ENCODE measurements at places on chromosomes 13 and 19. TPM values are rescaled to one million over a fixed set of nuclear protein-coding genes. Genes with fewer than 3 reads are reported as not detected.

GRCh38 chr13:40657307-40657706 lies 9.1 kb downstream of the FOXO1 start:
- DNase-seq: no peak
- H3K27ac ChIP-seq: peak overlapping the region; percentile 79
- H3K36me3 ChIP-seq: peaks cover 48% of the 10 kb centered on the region
- H3K4me1 ChIP-seq: peaks cover 85% of the 10 kb centered on the region
- no peak overlapping the region for H3K4me3 ChIP-seq
- H3K27me3 ChIP-seq: no peaks in the 10 kb centered on the region

DNA sequence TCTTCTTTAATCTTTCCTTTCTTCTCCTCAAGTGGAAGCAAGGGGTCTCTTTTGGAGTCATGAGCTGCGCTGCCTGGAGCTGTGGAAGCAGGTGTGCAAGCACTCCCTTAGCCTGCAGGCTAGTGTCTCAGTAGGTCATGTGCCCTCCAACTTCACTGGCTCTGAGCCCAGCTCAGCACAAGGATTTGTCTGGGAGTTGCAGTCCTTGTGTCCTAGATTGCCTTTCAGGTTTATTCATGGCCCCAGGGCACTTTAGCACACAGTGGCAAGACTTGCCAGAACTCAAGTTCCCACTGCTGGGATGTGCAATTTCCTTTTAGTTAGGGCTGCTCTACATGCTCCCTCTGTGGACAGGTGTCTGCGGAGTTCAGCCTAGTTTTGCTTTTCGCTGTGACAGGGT lies 211.7 kb downstream of the LIG4 start:
- H3K27me3 ChIP-seq: no peaks in the 10 kb centered on the region
- DNase-seq: no peak
- H3K4me3 ChIP-seq: no peak overlapping the region
- H3K36me3 ChIP-seq: no peaks in the 10 kb centered on the region
- no peak overlapping the region for H3K27ac ChIP-seq
- no peaks in the 10 kb centered on the region for H3K4me1 ChIP-seq

DNA sequence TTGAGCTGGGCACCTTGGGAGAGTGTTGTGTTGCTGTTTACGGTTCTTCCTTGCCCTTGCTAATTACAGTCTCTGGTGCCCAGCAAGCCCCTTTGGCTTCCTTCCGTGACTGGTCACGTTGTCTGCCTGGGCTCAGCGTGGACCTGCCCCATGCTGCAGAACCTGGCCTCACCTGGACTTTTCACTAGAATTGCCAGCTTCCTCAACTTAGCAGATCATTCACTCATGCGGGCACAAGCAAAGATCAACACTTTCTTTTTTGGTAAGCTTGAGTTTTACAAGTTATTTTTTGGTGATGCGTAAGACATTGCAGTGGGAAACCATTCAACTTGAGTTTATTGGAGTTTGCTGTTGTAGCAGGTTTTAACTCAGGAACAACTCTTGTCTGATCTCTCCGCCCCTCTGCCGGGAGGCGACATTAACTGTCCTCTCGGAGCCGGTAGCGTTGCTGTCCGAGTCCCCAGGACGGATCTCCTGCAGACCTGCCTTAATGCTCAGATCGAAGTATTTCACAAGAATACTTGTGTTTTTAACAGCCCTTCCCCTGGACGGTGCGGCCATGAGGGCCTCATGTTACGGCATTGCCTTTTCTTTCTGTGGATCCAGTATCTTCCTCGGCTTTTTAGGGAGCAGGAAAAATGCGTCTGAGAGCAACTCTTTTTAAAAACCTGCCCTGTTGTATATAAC lies 15.7 kb upstream of the TEX29 start:
- H3K36me3 ChIP-seq: peaks cover 68% of the 10 kb centered on the region
- H3K27ac ChIP-seq: no peak overlapping the region
- no peaks in the 10 kb centered on the region for H3K27me3 ChIP-seq
- no peaks in the 10 kb centered on the region for H3K4me1 ChIP-seq
- no peak overlapping the region for H3K4me3 ChIP-seq

DNA sequence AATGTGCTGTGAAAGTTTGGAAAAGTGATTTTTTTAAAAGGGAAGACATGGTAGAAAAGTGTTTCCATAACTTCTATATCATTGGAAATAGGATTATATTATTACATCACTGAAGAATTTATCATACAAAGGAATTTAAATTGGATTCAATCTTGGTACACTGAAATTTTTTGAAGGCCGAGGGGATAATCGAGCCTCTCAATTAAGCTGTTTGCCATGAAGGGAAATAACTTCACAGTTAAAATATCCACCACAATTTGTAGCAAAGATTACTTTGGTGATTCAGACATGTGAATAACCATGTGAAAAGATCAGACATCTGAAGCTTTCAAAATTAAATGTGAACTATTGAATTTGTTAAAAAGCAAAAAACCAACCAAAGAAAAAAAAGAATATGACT lies 215.3 kb downstream of the KLF5 start:
- no peak overlapping the region for H3K4me3 ChIP-seq
- no peak for DNase-seq
- no peaks in the 10 kb centered on the region for H3K27me3 ChIP-seq
- H3K27ac ChIP-seq: no peak overlapping the region

GRCh38 chr13:81872581-81872980 lies 1531.7 kb upstream of the SPRY2 start:
- no peaks in the 10 kb centered on the region for H3K36me3 ChIP-seq
- no peaks in the 10 kb centered on the region for H3K4me1 ChIP-seq
- H3K4me3 ChIP-seq: no peak overlapping the region
- no peak for DNase-seq
- no peak overlapping the region for H3K27ac ChIP-seq

DNA sequence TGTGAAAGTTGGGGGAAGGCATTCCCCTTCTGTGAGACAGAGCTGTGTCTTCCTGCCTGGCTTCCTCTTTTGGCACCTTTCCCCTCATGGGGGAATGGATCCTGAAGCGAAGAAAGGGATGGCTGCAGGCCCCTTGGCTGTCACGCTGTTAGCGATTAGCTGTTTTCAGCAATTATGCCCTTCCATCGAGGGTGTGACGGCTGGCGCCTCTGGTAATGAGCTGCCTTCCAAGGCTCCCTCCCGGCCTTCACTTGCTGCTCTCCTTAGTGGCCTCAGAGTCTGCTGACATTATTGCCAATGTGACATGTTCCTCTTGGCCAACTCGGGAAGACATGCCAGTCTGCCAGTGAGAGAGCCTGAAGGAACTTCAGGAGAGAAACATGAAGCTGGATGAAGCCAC lies 162.1 kb downstream of the ZIC5 start:
- no peaks in the 10 kb centered on the region for H3K27me3 ChIP-seq
- no peak overlapping the region for H3K27ac ChIP-seq
- no peak for DNase-seq
- no peak overlapping the region for H3K4me3 ChIP-seq

DNA sequence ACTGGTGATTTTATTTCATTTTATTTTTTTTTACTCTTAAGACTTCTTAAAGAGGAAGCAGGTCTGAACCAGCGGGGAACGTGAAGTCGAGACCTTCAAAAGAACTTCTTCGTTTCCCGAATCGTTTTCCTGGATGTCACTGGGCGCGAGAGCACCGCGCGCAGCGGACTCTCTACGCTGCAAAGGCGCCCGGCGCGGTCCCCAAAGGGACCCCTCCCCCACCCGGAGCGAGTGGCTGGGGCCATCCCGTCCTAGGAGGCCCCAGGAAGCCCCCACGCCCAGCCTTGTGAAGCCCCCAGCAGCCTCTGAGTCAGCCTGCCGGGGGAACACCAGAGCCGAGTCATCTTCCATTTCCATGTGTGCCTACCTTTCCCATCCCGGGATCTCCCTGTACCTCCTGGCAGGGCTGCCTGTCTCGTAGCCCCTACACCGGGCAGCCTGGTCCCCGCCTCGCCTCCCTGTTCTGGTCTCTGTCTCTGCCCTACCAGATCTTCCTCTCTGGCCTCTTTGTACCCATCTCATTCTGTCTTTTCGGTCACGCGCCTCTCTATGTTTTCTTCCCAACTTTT lies 608 bp downstream of the CD70 start:
- H3K4me1 ChIP-seq: peaks cover 53% of the 10 kb centered on the region
- H3K27me3 ChIP-seq: peaks cover 83% of the 10 kb centered on the region
- peak overlapping the region; percentile 59 for H3K27ac ChIP-seq
- H3K4me3 ChIP-seq: peak overlapping the region; percentile 92
- peak; percentile 40 for DNase-seq

- DNase-seq: no peak
- peaks cover 25% of the 10 kb centered on the region for H3K27me3 ChIP-seq
- no peaks in the 10 kb centered on the region for H3K36me3 ChIP-seq
- no peak overlapping the region for H3K27ac ChIP-seq
- no peaks in the 10 kb centered on the region for H3K4me1 ChIP-seq
Observed at GRCh38 chr19:35517342-35517741, 3.9 kb upstream of the DMKN start.

GRCh38 chr13:25267715-25268114 lies 19.6 kb downstream of the MTMR6 start:
- DNase-seq: no peak
- H3K27me3 ChIP-seq: no peaks in the 10 kb centered on the region
- H3K27ac ChIP-seq: no peak overlapping the region
- H3K4me1 ChIP-seq: peaks cover 2% of the 10 kb centered on the region
- no peak overlapping the region for H3K4me3 ChIP-seq

DNA sequence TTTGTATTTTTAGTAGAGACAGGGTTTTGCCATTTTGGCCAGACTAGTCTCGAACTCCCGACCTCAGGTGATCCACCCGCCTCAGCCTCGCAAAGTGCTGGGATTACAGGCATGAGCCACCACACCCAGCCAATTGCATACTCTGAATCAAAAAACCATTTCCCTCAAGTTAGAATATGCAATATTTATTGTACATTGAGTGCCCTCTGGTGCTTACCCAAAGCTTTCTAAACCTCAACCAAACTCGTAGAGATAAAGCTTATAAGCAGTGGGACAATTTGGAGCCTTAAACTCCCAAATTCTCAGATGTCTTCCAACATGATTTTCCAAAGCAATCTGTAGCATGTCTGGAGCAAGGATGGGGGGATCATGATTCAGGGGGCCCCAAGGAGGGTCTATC lies 22.4 kb downstream of the RFXAP start:
- no peak overlapping the region for H3K4me3 ChIP-seq
- H3K27me3 ChIP-seq: no peaks in the 10 kb centered on the region
- no peak overlapping the region for H3K27ac ChIP-seq
- H3K36me3 ChIP-seq: peaks cover 2% of the 10 kb centered on the region
- DNase-seq: no peak

GRCh38 chr19:6708346-6708745 lies 12.1 kb downstream of the C3 start:
- peaks cover 8% of the 10 kb centered on the region for H3K4me1 ChIP-seq
- H3K27me3 ChIP-seq: peaks cover 42% of the 10 kb centered on the region
- no peak overlapping the region for H3K27ac ChIP-seq
- no peak overlapping the region for H3K4me3 ChIP-seq

GRCh38 chr19:29581398-29581797 lies 24.7 kb upstream of the POP4 start:
- no peak overlapping the region for H3K4me3 ChIP-seq
- H3K4me1 ChIP-seq: peaks cover 23% of the 10 kb centered on the region
- no peak for DNase-seq
- H3K27me3 ChIP-seq: peaks cover 31% of the 10 kb centered on the region
- H3K36me3 ChIP-seq: peaks cover 5% of the 10 kb centered on the region

GRCh38 chr13:46374710-46375109 lies 12.3 kb downstream of the RUBCNL start:
- no peaks in the 10 kb centered on the region for H3K36me3 ChIP-seq
- H3K27ac ChIP-seq: peak overlapping the region; percentile 21
- H3K4me1 ChIP-seq: peaks cover 5% of the 10 kb centered on the region
- H3K27me3 ChIP-seq: no peaks in the 10 kb centered on the region

DNA sequence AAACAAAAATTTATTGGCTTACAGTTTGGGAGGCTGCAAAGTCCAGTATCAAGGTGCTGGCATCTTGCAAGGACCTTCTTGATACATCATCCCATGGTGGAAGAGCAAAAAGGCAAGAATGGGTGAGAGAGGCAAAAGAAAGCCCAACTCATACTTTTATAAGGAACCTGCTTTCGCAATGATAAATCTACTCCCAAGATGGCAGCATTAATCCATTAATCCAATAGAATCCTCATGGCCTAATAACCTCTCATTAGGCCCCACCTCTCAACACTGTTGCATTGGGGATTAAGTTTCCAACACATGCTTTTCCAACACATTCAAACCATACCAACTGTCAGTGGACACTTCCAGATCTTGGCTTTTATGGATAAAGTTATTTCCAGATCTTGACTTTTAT lies 48.7 kb upstream of the ZNF507 start:
- no peak for DNase-seq
- no peaks in the 10 kb centered on the region for H3K4me1 ChIP-seq
- H3K27me3 ChIP-seq: peaks cover 15% of the 10 kb centered on the region
- H3K27ac ChIP-seq: no peak overlapping the region
- no peaks in the 10 kb centered on the region for H3K36me3 ChIP-seq

- peaks cover 9% of the 10 kb centered on the region for H3K27me3 ChIP-seq
- H3K4me3 ChIP-seq: no peak overlapping the region
- no peak for DNase-seq
- H3K36me3 ChIP-seq: no peaks in the 10 kb centered on the region
- no peaks in the 10 kb centered on the region for H3K4me1 ChIP-seq
Observed at GRCh38 chr13:31970231-31970930, 61.2 kb upstream of the FRY start.

GRCh38 chr13:26051657-26052311 lies at the start of gene SHISA2:
TSS of gene SHISA2 (minus strand) at chr13:26052016. CDS start at chr13:26050975, 1,041 bp downstream.
- H3K27me3 ChIP-seq: peaks cover 25% of the 10 kb centered on the region
- H3K4me3 ChIP-seq: peak within 1 kb of the TSS; percentile 64
- H3K4me1 ChIP-seq: peaks cover 25% of the 10 kb centered on the region

- no peaks in the 10 kb centered on the region for H3K27me3 ChIP-seq
- peak overlapping the region; percentile 69 for H3K27ac ChIP-seq
- DNase-seq: no peak
- peaks cover 24% of the 10 kb centered on the region for H3K36me3 ChIP-seq
Observed at GRCh38 chr19:49786376-49786820, 19.6 kb downstream of the AP2A1 start.

DNA sequence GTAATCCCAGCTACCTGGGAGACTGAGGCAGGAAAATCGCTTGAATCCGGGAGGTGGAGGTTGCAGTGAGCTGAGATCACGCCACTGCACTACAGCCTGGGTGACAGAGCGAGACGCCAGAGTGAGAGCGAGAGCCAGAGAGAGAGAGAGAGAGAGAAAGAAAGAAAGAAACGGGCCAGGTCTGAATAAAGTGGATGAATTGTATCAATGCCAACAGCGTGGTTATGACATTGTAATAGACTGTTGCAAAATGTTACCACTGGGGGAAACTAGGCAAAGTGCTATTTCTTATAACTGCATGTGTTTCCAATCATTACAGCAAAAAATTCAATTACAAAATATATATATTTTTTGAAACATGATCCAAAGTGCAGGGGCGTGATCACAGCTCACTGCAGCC lies 11.8 kb upstream of the BTBD2 start:
- H3K27me3 ChIP-seq: no peaks in the 10 kb centered on the region
- H3K27ac ChIP-seq: no peak overlapping the region
- H3K4me3 ChIP-seq: no peak overlapping the region
- H3K4me1 ChIP-seq: peaks cover 9% of the 10 kb centered on the region

GRCh38 chr19:55635334-55635717 lies 5.5 kb upstream of the ZNF580 start:
- peak overlapping the region; percentile 100 for H3K4me3 ChIP-seq
- H3K36me3 ChIP-seq: peaks cover 38% of the 10 kb centered on the region
- H3K27me3 ChIP-seq: no peaks in the 10 kb centered on the region
- DNase-seq: no peak

Gene P2RY11
- total RNA-seq: 57.8 TPM

Gene SHISA7
- total RNA-seq: not detected

Gene ARHGEF18
- total RNA-seq: 30.8 TPM

Gene MAST1
- 2.0 TPM for total RNA-seq

Gene C5AR1
- 1.8 TPM for total RNA-seq

Gene SUPT20H
- 53.5 TPM for total RNA-seq

Gene PLVAP
- not detected for total RNA-seq

Gene ZNF284
- total RNA-seq: 1.7 TPM

Gene KLF12
- 13.5 TPM for total RNA-seq

Gene MYPOP
- total RNA-seq: 3.9 TPM

Data from activated naive CD8-positive, alpha-beta T cell treated with anti-CD3 and anti-CD28 coated beads for 36 hours (primary cell).